ENCODE measurements at places on chromosomes 5 and 9.

DNA sequence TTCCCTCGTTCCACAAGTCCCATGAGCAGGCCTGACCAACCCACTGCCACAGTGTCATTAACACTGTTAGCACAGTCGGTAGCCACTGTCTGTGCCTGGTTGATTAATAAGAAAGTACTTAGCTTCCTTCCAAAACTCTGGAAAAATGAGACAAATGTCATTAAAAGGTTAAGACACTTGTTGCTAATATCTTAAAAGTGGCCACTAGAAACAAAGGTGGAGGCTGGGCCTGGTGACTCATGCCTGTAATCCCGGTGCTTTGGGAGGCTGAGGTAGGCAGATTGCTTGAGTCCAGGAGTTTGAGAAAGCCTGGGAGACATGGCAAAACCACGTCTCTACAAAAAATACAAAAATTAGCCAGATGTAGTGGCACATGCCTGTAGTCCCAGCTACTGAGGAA is 194.0 kb downstream of the PDZD2 start:
- DNase-seq: no peak

DNA sequence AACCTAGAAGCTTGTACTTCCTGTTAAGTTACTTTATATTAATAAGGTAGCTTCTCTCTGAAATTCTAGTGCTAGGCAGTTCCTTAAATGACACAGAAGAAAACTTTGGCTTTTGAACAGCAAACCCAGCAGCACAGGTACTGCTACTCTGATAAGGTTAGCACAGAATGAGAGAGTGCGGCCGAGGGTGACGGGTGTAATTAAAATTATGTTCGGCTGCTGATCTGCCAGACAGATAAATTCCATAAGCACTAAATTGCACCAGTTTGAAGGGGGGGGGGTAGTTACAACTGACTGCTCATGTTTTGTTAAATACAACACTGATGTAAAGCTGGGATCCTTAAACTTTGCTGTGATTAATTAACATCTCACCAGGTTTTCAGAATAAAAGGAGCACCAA is 475.1 kb downstream of the SPOCK1 start:
- no peak for DNase-seq

- DNase-seq: no peak
Measured at GRCh38 chr5:151937851-151938250, 13.2 kb upstream of the GLRA1 start.

- DNase-seq: no peak
Measured at GRCh38 chr5:80594810-80595209, 24.7 kb upstream of the ANKRD34B start.
